ENCODE measurements at places on chromosomes 3 and 15.

GRCh38 chr3:181174022-181174421 is 184.5 kb upstream of the DNAJC19 start:
- DNase-seq, result no peak

DNA sequence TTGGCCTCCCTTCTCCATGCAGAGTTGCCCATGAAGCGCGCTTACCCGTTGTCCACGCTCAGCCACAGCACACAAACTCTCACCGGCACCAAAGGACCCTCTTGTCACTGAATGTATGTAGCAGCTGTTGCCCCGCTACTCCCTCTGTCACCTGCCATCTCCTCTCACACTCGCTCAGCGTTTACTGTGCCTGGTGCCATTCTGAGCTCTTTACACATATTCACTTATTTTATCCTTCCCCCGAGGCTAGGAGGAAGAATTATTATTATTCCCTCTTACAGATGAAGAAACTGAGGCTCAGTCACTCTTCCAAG is 41.7 kb upstream of the PRR23E start:
- DNase-seq, result no peak

DNA sequence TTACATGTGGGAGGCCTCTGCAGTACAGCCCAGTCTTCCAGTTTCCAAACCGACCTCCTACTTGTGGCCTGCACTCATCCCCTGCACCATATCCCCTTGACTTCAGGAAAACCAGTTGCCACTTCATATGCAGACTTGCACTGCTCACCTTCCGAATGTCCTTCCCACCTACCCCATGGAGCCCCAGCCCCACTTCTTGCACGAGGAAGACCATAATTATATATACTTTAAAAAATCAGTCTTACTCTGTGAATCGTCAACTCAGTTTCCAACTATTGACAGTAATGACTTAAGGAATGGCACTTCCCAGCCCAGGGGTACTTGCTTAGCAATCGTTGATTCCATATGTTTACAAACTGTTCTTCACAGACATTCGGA is 136.1 kb downstream of the OPA1 start:
- DNase-seq, result no peak

DNA sequence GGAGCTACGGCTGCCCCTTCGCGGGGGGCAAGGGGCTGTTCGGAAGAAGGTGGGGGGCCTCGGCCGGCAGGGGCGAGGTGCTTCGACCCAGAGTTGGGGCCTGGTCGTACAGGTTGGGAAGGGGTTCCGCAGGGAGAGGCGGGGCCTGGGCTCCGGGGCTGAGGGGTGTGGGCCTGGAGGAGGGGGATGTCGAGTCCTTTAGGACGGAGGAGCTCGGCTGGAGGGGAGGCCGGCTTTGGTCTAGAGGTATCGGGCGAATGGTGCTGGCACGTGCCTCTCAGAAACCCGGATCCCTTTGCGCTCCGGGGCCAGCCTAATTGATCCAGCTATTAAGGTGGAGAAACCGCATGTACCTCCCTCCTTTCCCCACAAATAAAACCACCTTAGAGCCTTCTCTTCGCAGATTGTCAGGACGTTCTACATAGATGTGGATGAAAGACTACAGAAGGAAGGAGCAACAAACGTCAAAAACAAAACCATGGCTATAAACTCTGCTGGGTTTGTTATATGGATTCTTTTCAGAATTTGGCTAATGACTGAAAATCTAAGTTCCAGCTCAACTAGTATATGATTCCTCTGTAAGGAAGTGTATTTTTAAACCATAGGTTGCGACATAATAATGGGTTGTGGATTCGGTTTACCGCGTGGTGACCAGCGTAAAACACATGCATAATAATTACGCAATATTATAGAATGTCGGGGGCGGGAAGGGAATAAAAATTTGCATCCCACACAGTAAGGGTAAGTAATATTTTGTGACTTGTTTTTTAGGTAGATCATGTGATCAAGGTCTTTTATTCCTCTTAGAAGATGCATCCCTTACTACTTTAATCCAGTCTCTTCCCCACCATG is 644 bp upstream of the NGLY1 start:
- DNase-seq, result peak; percentile 6
